Activated CD4-positive, alpha-beta T cell treated with anti-CD3 and anti-CD28 coated beads, Interleukin-2, amount 50 U/mL, for 48 hours (primary cell): ENCODE measurements at places on chromosomes 3 and 15.

GRCh38 chr15:38707802-38708671 is 143.4 kb upstream of the RASGRP1 start:
- no peak for DNase-seq

DNA sequence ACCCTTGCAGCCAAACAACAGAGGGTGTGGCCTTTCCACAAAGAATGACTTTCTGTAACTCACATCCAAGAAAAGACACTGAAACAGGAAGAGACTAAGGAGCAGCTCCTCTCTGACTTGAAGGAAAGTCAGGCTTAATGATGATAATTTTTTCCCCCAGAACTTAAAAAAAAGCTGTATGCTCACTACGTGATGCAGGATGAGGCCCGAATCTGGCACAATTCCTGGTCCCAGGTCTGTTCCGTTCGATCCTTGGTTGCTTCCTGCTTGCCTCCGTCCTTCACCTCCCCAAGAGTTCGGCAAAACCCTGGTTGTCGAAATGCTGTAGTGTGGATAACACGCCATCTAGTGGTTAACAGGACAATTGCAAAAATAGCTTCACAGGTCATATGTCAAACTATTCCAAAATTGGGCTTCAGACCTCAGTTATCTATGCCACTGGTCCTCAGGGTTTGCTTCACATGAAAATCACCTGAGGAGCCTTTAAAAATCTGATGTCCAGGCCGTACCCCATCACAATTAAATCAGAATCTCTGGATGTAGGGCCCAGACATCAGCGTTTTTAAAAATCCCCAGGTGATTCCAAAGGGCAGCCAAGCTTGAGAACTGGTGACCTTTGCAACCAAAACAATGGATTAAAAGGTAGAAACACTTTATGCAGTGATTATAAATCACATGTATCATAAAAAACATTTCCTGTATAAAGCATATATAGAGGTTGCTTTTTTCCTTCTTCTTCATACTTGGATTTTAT is 28.1 kb upstream of the SYNM start:
- peak; percentile 34 for DNase-seq

GRCh38 chr15:43943511-43943910 is 116.7 kb downstream of the WDR76 start:
- DNase-seq = no peak

- no peak for DNase-seq
Measured at GRCh38 chr3:74442068-74442467, 172.4 kb downstream of the CNTN3 start.

GRCh38 chr3:52456800-52457183 is 1.4 kb downstream of the NISCH start:
- no peak for DNase-seq

DNA sequence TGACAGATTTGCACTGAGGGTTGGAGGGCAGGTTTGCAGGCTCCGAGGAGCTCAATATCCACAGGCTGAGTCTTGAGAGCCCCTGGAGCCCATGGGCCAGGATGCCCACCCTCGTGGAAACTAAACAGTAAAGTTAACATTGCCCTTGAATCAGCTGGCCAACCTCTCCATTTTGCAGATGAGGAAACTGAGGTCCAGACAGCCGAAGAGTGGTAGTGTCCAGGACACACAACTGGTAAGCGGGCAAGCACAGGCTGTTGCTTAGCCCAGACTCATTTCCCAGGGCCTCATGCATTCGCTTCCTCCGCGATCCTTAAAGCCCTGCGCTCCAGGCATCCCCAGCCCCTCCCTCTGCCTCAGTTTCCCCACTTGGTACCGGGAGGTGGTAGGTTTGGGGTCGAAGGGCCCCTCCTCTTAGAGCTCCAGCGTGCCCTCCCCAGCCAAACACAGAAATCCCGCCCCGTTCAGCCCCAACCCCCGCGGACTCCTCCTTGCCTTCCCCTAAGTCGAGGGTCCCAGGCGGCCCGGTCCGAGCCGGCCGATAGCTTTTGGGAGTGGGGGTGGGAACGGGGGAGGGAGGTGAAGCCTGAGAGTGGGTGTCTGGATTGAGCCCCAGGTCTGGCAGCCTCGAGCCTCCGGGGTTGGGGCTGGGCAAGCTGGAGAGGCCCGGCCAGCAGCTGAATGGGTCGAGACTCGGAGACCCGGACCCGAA is 3.5 kb downstream of the PTH1R start:
- DNase-seq = no peak

DNA sequence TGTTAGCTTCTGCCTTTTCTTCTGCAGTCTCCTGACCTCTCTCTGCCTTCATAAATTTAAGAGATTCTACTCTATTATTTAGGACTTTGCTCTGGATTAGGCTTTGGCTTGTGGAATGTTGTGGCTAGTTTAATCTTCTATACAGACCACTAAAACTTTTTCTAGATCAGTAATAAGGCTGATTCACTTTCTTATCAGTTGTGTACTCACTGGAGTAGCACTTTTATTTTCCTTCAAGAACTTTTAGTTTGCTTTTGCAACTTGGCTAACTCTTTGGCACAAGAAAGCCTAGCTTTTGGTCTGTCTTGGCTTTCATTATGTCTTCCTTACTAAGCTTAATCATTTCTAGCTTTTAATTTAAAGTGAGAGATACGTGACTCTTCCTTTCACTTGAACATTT is 265.5 kb upstream of the TBC1D5 start:
- DNase-seq = no peak

GRCh38 chr15:22265056-22265945 is 185.0 kb downstream of the OR4M2 start:
- DNase-seq = no peak

DNA sequence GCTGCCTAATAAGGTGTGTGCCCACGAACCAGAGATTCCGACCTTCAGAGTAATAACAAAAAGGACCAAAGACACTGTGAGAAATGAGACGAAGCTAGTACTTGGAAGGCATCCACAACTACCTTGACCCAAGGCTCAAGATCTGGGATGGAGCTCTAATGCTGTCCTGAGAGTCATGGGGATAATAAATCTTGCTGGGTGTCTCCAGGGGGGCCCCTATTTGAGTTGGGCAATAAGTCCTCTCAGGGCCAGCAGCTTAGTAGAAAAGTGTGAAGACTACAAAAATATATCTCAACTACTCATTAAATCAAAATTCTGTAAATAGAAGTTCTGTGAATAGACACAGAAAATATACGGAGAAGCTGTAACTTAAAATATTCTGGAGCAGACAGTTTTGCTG is 2.9 kb upstream of the NDN start:
- no peak for DNase-seq

- DNase-seq = no peak
Measured at GRCh38 chr15:62770111-62770660, 272.4 kb upstream of the TPM1 start.

DNA sequence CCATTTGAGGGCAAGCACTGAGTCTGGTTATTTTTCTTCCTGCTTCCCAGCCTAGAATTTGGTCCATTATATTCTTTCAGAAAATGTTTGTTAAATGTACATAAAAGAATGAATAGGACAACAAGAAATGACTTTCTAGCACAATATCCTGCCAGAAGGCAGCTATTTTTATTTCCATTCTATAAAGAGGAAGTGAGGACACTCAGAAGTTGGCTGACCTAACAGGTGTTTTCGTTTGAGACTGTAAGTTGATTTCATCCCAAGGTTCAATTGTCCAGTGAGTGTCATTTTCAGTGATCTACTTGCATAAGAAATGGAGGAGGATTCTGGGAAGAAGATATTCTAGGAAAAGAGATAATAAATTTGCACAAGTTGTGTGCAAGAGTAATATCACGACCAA is 191.9 kb upstream of the POU1F1 start:
- DNase-seq = no peak

DNA sequence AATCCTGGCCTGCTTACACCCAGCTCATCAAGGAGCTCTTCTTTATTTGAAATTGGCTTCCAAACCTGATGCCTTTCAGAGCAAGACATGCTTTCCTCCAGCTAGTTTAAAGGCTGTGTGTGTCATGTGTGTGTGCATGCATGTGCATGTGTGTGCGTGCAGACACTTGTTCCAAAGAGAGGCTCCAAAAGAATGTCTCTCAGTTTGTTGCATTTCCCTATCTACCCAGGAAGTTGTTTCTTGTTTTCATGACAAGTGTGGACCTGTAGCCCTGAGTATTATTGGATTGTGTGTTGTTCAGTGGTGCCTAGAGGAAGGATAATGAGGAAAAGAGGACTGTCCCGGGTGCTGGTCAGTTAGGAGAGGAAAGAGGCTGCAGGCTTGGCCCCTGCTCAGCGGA is 240.0 kb downstream of the THSD4 start:
- no peak for DNase-seq

DNA sequence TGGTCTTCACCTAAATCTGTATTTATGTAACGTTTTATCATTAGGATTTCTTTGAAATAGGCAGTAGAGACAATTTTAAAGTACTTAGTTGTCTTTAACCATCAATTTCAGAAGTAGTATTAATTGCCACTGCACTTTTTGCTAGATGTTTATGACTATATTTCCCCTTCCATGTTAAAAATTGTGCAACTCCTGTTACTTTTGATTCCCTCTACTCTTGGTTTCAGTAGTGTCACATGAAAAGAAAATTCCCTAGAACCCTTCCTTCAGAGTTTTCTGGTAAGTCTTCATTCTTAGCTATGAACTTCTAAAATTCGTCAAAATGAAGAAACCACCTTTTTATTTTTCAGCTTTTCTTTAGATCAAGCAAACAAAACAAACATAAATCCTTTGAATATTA is 7.1 kb downstream of the PIAS1 start:
- no peak for DNase-seq

DNA sequence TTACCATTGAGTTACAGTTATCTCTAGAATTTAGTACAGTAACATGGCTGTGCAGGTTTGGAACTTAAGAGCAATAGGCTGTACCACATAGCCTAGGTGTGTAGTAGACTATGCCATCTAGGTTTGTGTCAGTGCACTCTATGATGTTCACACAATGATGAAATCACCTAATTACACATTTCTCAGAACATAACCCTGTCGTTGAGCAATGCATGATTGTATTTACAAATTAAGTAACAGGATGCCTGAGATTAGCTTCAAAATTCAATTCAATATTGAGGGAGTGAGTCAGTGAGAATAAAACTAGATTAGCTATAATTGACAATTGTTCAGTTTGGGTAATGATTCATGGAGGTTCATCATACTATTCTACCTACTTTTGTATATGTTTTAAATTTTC is 633.8 kb downstream of the IGSF11 start:
- no peak for DNase-seq

DNA sequence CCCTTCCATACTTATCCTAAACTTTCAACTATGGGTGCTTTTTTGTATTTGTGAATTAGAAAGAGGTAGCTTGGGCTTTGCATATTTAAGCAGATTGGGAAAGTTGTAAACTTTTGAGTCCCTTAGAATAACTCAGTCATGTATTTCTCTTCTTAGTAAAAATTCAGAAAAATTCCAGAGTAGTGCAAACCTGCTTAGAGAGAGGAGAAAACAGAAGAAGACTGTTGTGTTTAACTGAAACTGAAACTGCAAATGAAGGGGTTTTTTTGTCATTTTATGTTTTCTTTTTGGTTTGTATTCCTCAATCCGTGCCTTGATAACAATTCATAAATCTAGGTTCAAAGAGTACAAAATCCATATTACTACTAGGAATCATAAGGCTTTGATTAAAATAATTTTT is 31.3 kb downstream of the CD200 start:
- no peak for DNase-seq

GRCh38 chr3:8743021-8743601 is 9.5 kb downstream of the CAV3 start:
- DNase-seq = no peak

DNA sequence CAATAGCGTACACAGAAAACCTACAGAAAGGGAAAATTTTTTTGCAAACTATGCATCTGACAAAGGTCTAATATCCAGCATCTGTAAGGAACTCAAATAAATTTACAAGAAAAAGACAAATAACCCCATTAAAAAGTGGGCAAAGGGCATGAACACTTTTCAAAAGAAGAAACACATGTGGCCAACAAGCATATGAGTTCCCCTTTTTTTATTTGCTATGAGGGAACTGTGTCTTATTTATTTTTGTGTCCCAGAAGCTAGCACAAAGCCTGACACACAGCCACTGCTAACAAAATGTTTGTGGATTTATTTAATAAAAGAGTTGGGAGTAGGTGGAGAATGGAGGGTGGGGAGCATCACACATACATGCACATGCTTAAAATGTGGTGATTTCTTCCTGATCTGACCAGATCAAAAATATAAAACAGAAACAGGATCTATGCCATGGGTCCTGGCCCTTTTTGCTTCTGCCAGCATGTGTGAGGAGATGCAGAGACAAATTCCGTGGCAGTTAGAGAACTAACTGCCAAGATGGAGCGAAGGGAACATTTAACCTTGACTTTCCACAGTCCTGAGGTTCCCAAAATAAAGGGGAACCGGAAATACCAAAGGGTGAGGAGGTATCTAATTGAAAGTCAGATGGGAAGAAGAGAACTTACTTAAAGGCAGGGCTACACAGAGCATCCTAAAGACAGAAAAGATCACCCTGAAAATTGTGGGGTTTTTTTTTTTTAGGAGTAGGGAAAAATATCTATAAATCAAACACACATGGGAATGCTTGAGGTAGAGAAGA is at the start of gene TMEM202:
Gene TMEM202, plus strand, starts transcription at position 510 of the 793 bp plus-strand sequence. Its CDS starts 22 bp downstream, at position 532.
- DNase-seq = no peak

- DNase-seq = no peak
Measured at GRCh38 chr15:62539236-62539635, 374.2 kb upstream of the C2CD4B start.

- DNase-seq = no peak
Measured at GRCh38 chr3:153042088-153042487, 119.9 kb upstream of the RAP2B start.

GRCh38 chr15:81182031-81182755 is 14.5 kb upstream of the IL16 start:
- DNase-seq = no peak

DNA sequence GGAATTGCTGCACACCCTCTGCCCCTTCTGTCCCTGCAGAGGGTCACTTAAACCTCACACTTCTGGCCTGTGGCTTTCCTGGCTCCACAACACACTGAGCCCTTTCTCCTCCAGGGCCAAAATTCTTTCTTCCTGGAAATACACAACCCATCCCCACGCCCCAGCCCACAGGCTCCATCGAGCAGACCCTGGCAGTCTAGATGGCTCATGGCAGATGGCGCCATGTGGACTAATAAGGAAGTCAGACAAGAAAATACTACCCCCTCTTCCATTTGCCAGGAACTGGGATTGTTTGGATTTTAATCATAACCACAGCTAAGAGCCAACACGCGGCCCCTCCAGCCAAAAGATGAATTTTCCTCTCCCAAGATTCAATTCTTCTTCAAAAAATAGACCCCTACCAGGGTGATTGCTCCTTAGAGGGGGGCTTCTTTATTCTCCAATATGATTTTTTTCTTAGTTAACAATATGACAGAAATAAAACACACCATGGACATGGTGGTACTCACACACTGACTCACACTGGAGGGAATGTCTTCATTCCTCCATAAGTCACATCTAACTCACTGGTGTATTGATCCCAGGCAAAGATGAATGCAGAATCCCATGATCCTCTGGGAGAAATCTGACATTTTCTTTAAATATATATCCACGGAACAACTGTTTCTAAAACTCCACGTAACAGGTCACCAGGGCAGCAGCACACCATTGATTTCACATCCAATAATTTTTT is 111.5 kb downstream of the NTRK3 start:
- no peak for DNase-seq

DNA sequence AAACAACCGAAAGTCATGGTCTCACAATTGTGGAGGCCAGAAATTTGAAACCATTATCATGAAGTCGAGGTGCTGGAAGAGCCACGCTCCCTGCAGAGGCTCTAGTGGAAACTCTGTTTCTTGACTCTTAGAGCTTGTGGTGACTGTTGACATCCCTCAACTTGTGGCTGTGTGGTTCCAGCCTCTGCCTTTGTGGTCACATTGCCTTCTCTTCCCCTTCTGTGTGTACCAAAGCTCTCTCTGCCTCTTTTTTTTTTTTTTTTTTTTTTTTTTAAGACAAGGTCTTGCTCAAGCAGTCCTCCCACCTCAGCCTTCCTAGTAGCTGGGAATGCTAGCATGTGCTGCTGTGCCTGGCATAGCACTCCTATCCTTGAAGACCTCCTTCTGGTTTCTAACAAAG is 48.7 kb upstream of the CRTC3 start:
- DNase-seq = peak; percentile 39
